Cortex of kidney (tissue), 1 donor: ENCODE measurements at places on chromosomes 2 and 18.

GRCh38 chr2:234913208-234913626 lies 38.6 kb upstream of the SH3BP4 start:
- no peak for DNase-seq

GRCh38 chr2:226910384-226910783 lies 74.5 kb downstream of the RHBDD1 start:
- no peak for DNase-seq

- DNase-seq = no peak
Measured at GRCh38 chr2:129396980-129397599, 582.4 kb upstream of the RAB6C start.

GRCh38 chr18:58997811-58998337 lies 133.2 kb downstream of the ZNF532 start:
- no peak for DNase-seq

GRCh38 chr2:54083445-54083844 lies 32.0 kb upstream of the ACYP2 start:
- no peak for DNase-seq

DNA sequence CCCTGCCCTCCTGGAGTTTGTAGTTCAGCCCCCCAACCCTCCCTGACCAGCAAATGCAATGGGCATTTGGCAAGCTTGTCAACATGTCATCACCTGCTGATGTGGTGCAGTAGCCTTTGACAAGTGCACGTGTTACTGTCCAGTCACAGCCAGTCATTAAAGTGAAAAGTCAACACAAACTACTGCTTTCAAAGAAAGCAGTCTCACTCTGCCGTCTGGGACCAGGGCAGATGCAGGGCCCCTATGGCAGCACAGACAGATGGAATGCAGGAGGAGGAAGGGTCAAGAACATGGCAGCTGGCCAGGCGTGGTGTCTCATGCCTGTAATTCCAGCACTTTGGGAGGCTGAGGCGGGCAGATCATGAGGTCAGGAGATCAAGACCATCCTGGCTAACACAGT lies 222.4 kb upstream of the OSR1 start:
- no peak for DNase-seq

DNA sequence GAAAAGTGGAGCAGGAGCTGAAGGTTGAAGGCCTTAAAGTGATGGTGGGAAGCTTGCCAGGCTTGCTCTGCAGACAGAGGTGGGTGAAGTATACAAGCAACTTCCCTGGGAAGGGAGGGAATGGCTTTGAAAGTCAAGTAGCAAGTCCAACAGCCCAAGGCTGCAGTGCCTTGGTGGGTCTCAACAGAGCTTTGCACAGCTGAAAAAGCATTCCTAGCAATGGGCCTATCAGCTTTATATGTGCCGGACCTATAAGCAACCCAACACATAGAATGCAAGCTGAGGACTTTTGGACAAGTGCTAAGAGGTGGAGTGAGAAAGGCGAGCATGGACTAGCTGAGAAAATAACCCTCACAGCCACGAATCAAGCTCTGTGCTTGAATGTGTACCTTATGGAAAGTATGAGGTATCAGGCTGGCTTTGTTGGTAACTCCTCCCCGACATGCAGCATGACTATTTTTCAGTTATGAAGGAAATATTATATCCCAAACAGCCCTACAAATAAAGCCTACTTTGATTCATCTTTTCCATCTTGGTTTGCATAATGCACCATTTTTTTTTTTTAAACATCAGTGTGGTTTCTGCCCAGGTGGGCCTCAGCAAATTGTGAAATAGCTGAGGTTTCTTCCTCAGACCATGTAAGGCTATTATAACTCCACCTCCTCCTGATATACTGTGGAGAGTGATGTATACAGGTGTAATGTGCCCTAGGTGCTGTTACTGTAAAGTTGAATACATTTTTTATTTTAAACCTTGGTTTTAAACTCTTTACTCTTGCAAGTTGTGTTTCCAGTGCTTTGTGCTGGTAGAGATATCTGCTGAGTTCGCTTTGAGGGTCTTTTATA lies 241.4 kb upstream of the CXCR4 start:
- no peak for DNase-seq

- no peak for DNase-seq
Measured at GRCh38 chr2:58633613-58634365, 392.7 kb upstream of the FANCL start.

DNA sequence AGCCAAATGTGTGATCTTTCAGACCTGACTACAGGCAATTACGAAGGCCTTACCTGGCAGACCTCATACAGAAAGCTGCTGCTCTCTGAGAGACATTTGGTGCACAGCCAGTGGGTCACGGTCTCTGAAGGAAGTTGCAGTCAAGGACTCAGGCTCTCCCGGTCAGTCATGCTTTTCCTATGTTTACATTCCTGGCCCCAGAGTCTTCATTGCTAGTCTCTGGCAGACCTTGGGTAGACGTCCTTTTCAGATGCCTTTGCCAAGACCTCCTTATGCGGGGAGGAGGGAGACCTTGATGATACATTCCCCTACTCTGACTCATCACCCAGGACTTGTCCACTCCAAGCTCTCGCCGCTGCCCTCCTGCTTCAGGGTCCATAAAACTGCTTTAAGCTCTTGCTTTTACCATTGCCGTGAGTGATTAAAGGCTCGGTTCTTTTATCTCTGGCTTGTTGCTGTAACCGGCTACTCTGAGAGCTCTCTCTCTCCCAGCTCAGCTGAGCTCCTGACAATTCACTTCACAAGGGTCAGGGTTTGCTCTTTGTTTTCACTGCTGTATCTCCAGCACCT lies 62.0 kb upstream of the SLC35F5 start:
- DNase-seq = no peak

GRCh38 chr2:25838152-25838756 lies 40.0 kb downstream of the ASXL2 start:
- DNase-seq = no peak
